ENCODE measurements at places on chromosomes 4 and X.

DNA sequence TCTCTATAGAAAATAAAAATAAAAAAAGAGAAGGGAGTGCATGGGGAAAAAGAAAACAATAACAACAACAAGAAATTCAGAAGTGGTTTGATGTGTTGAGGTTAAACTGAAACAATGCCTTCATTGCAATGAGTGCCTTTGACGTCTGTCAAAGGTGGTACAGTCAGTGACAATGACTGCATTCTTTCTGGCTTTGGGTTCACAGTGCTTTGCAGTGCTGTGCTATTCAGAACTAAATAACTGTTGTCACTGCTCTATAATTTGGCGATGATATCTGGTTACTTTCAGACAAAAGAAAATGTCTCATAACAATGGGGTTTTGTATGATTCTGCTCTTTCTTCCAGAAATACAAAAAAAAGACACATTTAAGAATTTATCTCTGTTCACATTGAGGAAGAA lies 488.6 kb upstream of the MAGEB2 start:
- no peak for DNase-seq

- DNase-seq: no peak
Measured at GRCh38 chrX:28718450-28718849, 131.2 kb downstream of the IL1RAPL1 start.

DNA sequence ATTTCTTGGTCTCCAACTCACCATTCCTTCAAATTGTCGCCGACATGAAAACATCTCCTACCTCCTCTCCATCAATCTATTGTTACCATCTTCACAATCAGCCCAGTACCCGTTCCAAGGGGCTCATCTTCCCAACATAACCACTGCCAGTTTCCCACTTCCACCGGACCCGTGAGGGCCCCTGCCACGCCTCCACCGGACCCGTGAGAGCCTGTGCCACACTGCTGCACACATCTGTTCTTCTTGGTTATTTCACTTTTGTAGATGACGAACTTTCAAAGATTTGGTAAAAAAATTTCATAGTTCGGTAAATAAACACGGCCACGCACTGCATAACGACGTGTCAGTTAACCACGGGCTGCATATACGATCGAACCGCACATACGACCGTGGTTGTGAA lies 65.0 kb downstream of the FAT1 start:
- DNase-seq: no peak

- no peak for DNase-seq
Measured at GRCh38 chr4:98113012-98113411, 30.3 kb downstream of the STPG2 start.

DNA sequence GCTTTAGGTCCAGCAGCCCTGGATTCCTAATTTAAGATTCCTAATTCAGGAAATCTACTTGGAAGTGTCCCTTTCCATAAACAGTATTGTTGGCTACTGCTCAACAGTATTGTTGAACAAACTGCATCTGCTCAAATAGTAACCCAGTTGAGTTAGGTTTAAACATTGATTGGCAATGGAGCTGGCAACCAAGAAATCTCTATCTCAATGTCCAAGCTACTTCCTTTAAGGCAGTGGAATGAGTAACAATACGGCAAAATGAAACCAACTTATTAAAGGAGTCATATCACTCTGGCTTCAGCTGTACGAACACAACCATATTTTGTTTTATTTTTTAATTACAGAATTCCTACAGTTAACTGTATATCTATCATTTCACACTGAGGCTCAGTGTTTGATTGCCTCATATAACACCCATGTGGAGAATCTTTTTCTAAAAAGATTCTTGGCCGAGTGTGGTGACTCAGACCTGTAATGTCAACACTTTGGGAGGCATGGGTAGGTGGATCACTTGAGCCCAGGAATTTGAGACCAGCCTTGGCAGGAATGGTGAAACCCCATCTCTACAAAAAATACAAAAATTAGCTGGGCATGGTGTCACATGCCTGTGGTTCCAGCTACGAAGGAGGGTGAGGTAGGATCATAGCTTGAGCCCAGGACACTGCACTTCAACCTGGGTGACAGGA lies 71.7 kb upstream of the IL13RA1 start:
- no peak for DNase-seq

DNA sequence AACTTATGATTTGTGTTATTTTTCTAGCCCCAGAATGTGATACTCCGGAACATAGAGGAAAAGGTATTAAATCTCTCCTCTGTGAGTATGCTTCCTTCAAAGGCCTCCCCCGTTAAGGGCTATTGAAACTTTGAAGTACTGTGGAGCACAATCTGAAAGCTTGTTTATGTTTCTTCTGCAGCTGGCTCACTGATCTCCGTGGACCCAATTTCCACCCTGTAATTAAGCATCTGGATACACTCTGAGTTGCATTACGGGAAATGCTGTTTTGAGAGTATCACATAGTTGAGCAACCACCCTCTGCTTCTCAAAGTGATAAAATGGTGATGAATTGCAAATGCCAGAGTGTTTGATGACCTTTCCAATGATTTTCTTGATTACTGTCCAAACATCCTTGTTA lies 296.8 kb upstream of the PABPC5 start:
- no peak for DNase-seq

DNA sequence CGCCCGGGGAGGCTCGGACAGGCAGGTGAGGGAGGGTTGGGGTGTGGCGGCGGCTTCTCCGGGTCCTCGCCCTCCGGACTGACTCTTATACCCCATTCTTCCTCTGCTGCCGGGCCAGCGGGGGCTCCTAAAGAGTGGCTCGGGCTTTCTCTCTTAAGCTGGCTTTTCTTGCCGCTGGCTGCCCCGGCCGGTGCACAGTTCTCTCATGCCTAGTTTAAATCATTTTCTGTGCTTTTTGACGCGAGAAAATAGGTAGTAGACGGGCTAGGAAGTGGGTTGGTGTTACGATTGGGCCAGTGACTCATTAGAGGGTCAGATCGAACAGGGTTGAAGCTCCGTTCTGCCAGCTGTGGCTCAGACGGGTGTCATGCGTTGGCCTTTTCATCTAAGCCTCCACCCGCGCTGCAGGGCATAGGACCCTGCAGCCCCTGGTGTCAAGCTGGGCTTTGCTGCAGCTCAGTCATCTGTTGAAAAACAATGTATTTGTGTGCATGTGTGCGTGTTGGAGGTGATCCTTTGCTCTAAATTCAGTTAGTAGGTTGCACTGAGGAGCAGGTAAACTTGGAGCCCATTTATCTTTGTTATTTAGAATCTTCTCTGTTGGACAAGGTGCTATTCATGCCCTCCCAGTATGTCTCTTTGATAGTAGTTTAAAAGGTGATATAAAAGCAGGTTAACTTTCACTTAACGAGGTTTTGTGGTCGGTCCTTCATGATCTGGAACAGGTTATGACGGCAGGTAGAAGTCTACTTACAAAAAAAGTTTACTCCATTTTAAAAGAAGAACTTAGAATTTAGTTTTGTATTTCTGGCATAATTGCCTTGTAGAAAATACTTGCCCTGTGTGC lies 802 bp downstream of the BMP2K start:
- DNase-seq: peak; percentile 43

DNA sequence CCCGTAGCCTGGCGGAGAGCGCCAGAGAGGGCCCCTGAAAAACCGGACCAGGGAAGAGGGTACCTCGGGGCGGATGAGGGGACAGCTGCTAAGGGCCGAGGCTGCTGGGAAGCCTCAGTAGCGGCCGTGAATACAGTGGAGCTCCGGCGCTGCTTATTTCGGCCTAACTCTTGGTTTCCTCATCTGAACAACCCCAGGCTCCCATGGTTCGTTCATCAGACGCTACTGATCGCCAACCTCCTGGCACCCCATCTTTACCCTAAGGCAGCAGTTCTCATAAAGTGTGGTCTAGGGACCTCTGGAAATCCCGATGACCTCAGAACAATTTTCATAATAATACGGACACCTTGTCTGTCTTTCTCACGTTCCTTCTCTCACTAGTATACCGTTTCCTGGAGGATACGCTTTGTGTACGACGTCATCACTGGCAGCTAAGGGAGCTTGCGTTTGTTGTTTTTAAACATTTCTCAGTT lies 645 bp upstream of the RAB28 start:
- no peak for DNase-seq

Data from stimulated activated CD8-positive, alpha-beta memory T cell treated with anti-CD3 and anti-CD28 coated beads, Interleukin-7, amount 100 ng/mL, for 4 hours (primary cell).